Left renal cortex interstitium (tissue), 4 donors: ENCODE measurements at places on chromosomes 11 and 22. TPM values are rescaled to one million over a fixed set of nuclear protein-coding genes. Genes with fewer than 3 reads are reported as not detected.

DNA sequence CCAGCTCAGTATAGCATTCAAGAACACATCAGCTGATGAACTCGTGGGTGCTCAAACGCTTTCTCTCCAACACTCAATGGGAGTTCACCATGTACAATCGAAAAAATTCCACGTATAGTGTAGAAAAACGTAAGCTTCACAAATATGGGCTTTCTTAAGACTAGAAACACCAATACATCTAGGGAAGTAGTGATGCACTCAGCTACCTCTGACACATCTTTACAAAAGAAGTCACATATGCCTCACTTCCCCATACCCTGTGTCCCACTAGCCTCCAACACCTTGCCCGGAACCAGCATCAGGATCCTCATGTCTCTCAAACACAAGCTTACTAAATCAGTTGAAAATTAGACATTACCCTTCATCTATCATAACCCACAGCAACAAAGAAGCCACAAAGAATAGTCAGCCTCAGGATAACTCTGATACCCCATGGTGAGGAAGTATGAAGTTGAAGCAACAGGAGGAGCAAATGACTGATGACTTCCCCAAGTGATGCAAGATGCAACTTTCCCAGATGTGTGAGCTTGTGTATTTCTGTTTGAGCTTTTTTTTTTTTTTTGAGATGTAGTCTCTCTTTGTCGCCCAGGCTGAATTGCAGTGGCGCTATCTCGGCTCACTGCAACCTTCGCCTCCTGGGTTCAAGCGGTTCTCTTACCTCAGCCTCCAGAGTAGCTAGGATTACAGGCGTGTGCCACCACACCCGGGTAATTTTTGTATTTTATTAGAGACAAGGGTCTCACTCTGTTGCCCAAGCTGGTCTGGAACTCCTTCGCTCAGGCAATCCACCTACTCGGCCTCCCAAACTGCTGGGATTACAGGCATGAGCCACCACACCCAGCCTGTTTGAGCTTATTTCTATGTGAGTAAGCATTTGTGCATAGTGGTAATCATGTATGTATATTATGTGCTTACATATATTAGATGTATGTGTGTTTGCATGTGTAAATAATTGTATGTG lies 8.5 kb upstream of the DENND5A start:
- no peak for DNase-seq

DNA sequence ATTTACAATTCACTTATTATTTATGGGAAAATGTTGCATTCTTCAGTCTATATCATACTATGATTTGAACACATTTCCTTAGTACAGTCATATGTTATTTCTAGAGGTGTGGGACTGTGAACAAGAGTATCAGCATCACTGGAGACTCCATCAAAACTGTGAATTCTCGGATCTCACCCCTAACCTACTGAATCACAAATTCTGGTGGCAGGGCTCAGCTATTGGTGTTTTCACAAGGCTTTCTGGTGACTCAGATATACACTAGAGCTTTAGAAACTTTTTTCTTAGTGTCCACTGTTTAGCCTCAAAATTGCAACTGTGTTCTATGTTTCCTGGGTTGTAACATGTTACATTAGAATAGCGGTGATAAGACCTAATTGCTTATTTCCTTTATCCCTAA lies 352.9 kb upstream of the DDI1 start:
- no peak for DNase-seq

The EHF gene
- polyA plus RNA-seq = 34.5 TPM

- DNase-seq = no peak
Measured at GRCh38 chr11:30775233-30775522, 189.0 kb upstream of the MPPED2 start.

The PARVG gene
- polyA plus RNA-seq = 2.0 TPM

The HTR3B gene
- polyA plus RNA-seq = 0.17 TPM

DNA sequence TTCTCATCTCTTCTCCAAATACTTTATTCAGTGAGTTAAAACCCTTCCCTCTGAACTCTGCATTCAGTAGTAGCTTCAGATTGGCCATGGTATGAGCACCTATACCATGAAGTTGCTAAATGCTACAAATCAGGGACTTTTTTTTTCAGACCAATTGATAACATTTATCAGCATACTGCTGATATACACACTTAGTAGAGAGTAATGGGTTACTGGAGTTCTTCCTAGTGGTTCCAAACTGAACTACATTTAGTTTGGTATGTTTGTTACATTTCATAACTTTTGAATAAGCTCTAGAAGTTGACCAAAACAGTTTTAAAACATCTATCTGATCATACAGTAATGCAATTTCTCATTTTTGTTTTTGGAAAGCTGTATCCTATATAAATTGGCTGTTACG lies 104.7 kb downstream of the DCDC1 start:
- DNase-seq = no peak

DNA sequence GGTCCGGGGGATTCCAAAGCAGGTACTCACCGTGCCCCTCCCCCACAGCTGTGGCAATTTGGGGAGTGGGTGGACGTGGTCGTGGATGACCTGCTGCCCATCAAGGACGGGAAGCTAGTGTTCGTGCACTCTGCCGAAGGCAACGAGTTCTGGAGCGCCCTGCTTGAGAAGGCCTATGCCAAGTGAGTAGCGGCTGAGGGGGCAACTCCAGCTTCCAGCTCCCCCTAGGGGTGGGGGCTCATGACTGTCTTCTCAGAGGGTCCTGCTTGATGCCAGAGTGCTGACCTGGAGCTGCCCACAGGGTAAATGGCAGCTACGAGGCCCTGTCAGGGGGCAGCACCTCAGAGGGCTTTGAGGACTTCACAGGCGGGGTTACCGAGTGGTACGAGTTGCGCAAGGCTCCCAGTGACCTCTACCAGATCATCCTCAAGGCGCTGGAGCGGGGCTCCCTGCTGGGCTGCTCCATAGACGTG lies 4.2 kb downstream of the CAPN1 start:
- no peak for DNase-seq

- DNase-seq = peak; percentile 33
Measured at GRCh38 chr11:134584706-134585445, 172.8 kb upstream of the B3GAT1 start.

- no peak for DNase-seq
Measured at GRCh38 chr11:16982256-16982671, 31.9 kb downstream of the PLEKHA7 start.

- DNase-seq = no peak
Measured at GRCh38 chr11:20488352-20488751, 100.8 kb downstream of the PRMT3 start.

The MPEG1 gene
- polyA plus RNA-seq = 9.8 TPM

DNA sequence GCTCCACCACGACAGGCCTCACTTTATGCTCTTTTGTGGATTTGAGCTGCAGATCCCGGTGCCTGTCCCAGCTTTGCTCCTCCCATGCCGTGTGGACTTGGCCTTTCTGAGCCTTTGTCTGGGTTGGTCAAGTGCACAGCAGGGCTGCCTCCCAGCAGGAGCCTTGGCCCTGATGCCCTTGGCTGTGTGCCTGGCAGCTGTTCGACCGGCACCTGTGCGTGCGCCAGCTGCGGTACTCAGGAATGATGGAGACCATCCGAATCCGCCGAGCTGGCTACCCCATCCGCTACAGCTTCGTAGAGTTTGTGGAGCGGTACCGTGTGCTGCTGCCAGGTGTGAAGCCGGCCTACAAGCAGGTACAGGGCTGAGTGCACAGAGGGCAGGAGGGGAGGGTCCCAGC lies 46.5 kb downstream of the MYO7A start:
- no peak for DNase-seq

The CDC42EP2 gene
- polyA plus RNA-seq = 9.5 TPM

DNA sequence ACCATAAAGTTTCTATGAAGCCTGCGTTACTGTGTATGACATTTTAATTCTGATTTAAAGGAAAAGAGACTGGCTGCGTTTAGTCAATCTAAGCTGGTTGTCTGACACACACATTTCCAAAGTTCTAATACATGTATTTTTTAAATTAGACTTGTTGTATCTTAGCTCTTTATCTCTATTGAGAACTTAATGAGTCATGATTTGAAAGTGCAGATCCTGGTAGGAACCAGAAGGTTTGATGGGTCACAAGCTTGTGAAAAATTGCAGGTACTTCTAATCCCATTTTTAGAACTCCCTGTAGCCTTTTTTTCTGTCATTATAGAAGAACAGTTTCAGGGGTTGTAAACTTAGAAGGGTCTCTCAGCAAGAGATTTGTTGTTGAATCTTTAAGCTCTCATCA lies 210.3 kb downstream of the DDX10 start:
- DNase-seq = no peak

The RAB1B gene
- polyA plus RNA-seq = 122 TPM

- DNase-seq = peak; percentile 16
Measured at GRCh38 chr11:30758946-30759504, 172.9 kb upstream of the MPPED2 start.

DNA sequence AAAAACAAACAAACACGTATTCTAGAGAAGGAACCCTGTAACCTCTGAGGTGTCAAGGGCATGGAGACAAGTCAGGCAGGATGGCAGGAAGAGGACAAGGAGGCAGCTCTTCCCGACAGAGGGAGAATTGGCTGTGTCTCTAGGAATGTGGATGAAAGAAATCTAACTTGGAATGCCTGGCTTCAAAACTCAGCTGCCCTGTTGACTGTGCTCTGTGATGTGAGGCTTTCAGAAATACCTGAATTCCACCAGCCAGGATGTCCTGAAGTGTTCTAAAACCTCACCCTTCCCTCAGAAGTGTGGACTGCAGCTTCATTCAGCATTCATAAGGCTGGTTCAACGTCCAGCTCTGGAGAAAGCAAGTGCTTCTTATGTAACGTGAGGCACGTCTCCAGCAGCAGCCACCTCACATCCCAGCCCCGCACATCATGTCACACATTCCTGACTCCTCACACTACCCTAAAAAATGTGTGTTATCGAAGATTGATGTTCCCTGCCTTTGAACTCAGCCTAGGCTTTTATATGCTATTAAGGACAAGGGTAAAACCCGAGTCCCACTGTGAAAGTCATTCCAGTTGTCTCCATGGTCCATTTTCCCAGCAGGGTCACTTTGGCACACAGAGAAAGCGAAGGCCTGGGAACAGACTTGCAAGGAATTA lies 398.9 kb downstream of the ETS1 start:
- no peak for DNase-seq

GRCh38 chr22:30876915-30877553 lies 91.5 kb downstream of the MORC2 start:
- DNase-seq = no peak

GRCh38 chr22:39600491-39601179 lies 30.1 kb downstream of the CACNA1I start:
- no peak for DNase-seq

The COX8A gene
- polyA plus RNA-seq = 228 TPM

GRCh38 chr22:17999851-18000250 lies 24.5 kb downstream of the MICAL3 start:
- DNase-seq = no peak
